ENCODE measurements at places on chromosomes 12 and 14.

DNA sequence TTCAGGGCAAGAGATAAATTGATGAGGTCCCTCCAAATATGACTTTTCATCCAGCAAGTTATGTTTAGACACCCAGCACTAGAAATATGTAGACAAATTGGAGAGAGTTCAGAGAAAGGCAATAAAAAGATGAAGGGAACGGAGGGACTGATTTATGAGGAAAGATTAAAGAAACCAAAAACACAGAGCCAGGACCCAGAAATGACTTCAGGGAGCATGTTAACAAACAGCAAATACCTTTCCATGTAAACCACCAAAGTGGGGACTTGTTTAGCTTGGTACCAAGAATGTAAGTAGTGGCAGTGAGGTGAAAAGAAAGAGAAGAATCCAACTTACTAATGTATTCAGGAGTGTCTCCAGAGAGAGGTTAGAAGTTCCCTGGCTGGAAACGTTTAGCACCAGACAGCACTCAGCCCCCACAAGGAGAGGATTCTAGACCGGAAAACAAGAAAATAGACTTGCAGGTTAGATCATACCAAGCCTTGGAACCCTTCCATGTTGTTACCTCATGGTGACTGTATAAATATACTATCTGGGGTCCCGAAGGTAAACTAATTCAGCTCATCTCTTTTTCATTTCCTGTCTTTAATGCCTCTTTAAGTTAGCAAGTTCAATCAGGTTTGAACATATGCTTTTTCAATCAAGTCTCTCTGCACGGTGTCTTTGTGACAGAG, 79.2 kb downstream of the TBC1D30 start:
- no peak for DNase-seq

DNA sequence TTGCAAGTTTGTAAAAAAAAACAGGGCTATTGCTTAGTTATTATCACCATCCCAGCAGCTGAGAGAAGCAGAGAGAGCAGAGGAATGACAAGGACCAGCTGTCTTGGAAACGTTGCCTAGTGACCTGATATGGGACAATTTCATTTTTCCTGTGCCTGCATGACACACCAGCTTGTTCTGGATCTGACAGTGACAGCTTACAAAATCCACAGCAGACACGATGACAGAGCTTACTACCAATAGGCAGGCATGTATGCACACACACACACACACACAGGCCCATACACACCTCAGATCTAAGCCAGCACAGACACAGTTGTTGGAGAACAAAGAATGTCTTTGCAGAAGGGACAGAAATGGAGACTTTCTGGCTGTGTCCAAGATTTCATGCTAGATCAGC, 25.4 kb downstream of the HSPB8 start:
- no peak for DNase-seq

DNA sequence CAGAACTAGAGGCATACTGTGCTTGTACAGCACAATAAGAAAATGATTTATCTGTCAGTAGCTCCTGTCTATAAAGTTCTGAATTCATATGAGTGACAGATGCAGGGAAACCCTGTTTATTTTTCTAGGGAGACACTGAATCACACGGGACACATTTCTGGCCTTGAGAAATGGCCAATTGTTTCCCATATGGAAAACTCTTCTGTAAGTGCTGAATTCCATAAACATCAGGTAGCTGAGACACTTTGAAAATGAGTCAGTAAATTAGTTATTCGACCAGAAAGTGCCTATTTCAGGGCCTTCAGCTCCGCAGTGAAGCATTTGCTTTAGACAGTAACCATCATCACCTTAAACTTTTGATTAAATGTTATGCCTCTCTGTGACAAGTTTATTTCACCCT, 184.4 kb downstream of the TMEM132D start:
- no peak for DNase-seq

DNA sequence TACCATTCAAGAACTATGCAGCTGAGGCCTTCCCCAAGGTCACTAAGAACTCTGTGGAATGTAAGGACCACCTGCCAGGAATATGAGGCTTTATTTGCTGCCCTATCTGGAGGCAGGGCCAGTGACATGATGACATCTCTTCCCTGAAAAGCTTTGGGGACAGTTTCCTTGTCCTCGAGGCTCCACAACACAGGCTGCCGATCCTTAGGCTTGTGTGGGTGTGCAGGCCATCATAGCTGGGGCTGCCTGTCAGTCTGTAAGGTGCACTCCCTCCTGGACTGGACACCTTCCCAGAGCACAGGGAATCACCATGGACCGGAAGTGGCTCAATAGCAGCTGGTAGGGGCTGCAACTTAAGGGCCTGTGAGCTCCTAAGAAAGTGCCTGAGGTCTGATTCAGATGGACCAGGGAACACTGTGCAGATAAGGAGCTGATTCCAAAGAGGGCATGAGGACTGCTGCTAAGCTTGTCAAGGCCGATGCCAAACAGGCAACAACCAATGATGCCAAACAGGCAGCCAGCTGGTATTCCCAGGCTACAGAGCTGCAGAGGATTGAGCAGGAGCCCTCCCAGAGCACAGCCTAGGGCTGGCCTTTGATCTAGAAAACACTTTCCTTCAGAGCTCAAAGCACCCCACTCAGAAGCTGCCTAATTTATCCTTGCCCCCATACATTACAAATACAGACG, 84.3 kb downstream of the CRACR2A start:
- DNase-seq, result no peak

- no peak for DNase-seq
Observed at GRCh38 chr12:128864516-128865186, 11.4 kb downstream of the GLT1D1 start.

GRCh38 chr14:89775151-89775550, 179.4 kb downstream of the EFCAB11 start:
- DNase-seq, result no peak

All from CD4-positive, alpha-beta T cell treated with Interleukin-15 for 4 hours (primary cell).